Fibroblast of mammary gland (primary cell): ENCODE measurements at places on chromosomes 7 and 10.

DNA sequence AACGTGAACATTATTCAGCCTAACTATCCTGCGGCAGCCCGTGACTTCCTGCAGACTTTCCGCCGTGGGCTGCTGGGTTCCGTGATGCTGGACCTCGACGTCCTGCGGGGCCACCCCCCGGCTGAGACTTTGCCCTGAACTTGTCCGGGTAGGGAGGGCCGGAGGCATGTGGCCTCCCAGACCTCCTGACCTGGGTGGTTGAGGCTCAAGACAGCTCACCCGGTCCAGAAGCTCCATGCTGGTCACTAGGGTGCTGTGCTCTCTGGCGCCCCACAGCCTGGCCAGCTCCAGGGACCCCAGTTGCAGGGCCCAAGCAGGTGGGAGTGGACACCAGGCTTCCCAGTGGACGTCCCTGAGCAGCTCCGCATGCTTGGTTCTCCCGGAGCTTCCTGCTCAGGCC, 4.4 kb downstream of the SPRN start:
- no peak for DNase-seq

- no peak for DNase-seq
These were observed 235.7 kb upstream of the TCERG1L start for GRCh38 chr10:131547129-131547799.

DNA sequence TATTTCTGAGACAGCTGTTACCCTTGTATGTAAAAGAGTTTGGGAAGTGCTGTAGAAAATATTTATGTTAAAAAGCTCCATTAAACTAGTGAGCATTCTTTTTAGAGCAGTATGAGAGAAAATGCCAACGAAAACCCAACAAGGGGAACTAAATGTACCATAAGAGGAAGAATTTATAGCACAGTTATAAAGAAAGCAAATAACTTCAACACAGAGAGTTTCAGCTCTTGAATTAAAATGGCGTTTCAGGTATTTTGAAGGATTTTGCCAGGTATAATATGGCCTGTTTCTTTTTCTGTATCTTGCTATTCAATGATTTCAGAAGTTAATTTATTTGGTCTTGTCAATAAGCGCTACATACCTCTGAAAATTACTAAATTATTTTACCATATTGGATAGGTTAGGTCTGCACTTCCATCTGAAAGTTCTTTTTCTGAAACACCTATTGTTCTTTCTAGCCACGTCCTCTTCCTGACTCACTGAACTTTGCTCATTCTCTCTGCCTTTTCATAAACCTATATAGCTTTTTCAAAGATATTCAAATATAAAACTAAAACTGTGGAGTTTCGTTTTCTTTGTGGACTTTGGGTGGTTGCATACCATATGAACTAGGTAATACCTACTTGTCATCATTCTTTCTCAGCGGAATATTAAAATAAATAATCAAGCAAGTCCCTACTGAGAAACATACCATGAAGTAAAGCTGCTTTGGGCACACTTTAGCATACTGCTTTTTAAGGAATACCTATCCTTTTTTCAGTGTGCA, 136.1 kb downstream of the SEMA3A start:
- peak; percentile 15 for DNase-seq

GRCh38 chr10:6269953-6270867, 67.5 kb downstream of the PFKFB3 start:
- no peak for DNase-seq

- DNase-seq = no peak
These were observed 22.6 kb downstream of the KCNMA1 start for GRCh38 chr10:77614778-77615625.

- DNase-seq = no peak
These were observed 861 bp upstream of the LIMK1 start for GRCh38 chr7:74082770-74083116.

GRCh38 chr7:48617508-48617907, 306.8 kb upstream of the CDC14C start:
- no peak for DNase-seq

DNA sequence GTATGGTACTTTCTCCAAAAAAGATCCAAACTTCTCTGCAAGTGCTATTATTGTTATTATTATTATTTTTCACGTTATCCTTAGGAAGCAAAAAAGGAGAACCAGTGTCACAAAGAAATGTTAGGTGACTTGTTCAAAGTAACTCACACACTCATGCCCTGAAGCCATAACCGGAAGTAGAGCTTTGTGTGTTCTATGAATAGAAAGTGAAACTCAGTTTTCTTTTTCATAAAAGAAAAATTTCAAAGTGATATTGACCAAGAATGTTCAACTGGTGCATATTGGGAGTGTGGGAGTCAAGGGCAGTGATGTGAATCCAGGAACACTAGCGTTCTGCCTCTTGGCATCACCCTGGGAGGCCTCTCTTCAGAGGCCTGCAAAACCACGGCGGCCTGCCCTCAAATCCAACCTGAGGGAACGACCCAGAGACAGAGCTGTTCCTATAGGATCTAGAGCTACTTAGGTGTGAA, 106.1 kb downstream of the PRKCQ start:
- DNase-seq = no peak

DNA sequence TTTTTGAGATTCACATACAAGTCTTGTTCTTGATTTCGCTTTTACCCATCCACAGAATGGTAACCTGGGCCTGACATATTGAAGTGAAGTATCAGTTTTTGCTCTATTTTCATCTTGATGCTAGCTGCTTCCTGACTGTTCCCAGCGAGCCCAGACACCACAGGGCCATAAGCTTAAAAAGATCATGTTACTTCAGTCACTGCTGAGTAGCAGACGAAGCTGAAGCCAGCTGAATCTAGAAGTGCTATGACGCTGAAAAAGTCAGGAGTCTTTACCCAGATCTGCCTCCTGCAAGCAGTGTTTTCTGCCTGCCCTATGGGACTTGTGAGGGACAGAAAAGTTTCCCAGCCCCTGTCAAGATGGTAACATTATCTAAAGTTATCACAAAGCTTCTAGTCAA, 2.7 kb upstream of the PRXL2A start:
- DNase-seq = no peak

DNA sequence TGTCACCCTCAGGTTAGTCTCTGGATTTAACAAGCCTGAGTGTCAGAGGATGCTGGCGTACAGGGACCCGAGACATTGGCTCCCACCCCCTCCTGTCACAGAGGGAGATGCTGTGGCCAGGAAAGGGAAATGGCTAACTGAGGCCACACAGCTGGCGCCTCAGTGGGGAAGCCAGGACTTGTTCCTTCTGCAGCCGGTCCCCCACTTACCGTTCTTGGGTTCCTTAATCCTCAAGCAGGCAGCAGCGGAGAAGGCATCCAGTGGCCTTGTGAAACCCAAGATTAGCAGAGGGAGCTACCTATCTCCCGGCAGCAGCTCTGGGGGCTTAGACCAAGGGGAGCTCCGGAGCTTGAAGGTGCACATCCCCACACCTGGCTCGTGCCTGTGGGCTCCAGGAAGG, 65.4 kb downstream of the NEURL1 start:
- DNase-seq = no peak

DNA sequence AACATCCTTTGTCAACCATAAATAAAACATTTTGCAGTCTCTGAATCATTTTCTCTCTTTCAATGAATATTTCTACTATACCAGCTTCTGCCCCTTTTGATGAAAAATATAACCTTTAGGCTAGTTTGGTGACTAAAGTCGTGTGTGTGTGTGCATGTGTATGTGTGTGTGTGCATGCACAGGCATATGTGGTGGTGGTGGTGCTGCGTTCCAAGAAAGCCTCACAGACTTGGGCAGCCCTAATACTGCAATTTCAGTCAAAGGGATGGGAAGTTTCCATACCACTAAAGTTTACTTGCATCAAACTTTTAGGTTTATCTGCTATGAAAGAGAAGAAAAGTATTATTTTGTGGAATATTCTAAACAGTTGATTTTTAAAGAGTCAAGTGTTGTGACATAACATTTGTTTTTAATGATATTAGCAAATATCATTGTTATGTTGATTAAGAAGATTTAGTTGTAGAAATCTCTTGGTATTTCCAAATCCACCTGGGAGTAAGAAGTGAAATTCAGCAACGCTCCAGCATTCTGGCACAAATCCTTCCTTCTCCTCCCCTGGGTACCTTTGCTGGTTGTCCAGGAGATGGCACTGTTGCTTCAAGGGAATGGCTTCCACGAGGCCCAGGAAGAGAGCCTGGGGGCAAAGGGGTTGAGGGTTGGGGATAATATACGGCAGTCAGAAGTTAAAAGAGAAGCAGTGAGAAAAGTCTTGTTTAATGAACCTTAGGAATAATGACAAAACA, 41.5 kb downstream of the ASB4 start:
- DNase-seq = peak; percentile 64

GRCh38 chr7:28413011-28413410, 693 bp downstream of the CREB5 start:
- no peak for DNase-seq
